ENCODE measurements at places on chromosomes 4 and X.

DNA sequence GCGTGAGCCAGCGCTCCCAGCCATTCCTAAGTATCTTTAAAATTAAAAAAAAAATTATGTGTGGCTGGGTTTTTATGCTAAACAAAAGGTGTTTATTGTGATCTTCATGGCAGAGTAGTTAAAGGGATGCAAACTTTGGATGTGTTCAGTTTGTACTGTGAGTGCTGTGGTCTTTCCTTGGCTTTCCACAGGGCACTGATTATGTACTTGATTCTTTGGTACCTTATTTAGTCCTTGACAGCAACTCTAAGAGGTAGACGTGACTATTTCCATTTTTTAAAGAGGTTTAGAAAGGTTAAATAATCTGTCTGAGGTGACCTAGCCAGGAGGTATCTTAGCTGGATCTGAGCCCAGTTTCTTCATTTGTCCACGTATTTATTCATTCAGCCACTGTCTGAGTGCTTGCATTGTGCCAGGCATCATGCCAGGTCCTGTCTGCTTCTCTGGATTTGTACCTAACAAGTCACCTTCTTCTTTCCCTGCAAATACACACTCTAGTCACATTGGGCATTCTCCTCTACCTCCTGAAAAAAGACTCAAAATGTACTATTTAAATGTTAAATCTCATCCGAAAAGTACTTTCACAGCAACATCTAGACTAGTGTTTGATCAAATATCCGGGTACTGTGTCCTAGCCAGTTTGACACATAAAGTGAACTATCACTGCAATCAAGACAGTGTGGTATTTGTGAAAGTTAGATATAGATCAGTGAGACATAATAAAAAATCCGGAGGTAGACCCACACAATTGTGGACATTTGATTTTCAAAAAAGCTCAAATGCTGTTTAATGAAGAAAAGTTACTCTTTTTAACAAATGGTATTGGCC is 31.5 kb downstream of the WWC2 start:
- no peak for DNase-seq

- no peak for DNase-seq
Observed at GRCh38 chr4:128359422-128359821, 71.8 kb upstream of the PGRMC2 start.

- no peak for DNase-seq
Observed at GRCh38 chr4:1240721-1241465, 8.0 kb downstream of the CTBP1 start.

GRCh38 chrX:112694062-112694461 is 14.3 kb upstream of the LHFPL1 start:
- no peak for DNase-seq

- DNase-seq: no peak
Observed at GRCh38 chr4:3290476-3290875, 2.3 kb upstream of the RGS12 start.

DNA sequence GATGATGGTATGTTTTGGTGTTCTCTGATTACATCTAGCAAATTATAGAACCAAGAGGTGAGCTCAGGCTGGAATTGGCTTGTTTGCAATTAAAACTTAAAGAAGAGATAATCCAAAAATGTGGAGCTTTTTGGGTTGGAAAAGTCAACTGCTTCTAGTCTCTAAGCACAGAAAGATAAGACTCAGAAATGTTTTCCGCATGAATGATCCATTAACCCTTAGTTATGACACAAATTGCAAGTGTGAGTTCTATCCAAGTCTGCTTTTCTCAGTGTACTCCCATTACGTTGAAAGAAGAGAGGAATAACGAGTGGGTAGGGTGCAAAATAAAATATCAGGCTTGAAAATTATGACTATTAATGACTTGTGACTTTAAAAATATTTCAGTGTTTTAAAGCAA is 38.5 kb downstream of the HPGD start:
- no peak for DNase-seq

All from NCI-H187 (cell line).